Naive thymus-derived CD8-positive, alpha-beta T cell (primary cell): ENCODE measurements at places on chromosomes 16 and 17. TPM values are rescaled to one million over a fixed set of nuclear protein-coding genes. Genes with fewer than 3 reads are reported as not detected.

- peak; percentile 14 for DNase-seq
Measured at GRCh38 chr17:49557312-49558024, 18.2 kb upstream of the NXPH3 start.

- no peak for DNase-seq
Measured at GRCh38 chr17:40064971-40065768, 2.4 kb downstream of the THRA start.

DNA sequence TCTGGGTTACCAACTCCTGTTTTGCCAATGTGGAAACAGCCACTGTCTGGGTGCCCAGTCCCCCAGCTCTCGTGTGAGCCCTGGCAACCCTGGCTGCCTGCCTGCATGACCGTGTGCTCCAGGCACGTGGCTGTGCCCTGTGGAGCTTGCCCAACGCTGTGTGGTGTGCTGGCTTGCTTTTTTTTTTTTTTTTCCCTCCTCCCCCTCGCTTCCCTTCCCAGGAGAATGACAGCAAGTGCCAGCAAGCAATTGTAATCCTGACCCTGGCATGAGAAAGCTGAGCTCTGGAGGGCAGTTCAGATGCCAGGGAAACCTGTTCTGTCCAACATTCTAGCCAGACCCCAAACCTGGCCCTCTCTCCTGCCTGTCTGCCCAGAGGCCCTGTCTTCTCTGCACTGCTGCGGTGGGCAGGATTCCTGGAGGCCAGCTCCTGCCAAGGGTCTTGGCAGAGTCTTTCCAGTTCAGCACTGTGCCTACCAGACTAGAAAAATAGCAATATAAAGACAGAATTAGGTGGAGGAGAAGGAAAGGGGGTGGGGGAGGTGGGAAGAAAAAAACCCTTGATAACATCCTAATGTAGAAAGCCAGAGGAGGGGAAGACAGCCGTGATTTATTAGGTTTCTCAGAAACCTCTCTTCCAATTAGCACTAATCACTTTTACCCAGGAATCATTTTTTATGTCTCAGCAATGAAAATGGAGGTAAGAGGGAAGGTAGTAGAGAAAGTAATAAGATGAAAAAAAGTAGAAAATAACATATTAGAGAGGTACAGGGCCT, 9.0 kb downstream of the HLF start:
- DNase-seq = no peak

GRCh38 chr16:86676254-86676670, 97.9 kb downstream of the FOXL1 start:
- no peak for DNase-seq

DNA sequence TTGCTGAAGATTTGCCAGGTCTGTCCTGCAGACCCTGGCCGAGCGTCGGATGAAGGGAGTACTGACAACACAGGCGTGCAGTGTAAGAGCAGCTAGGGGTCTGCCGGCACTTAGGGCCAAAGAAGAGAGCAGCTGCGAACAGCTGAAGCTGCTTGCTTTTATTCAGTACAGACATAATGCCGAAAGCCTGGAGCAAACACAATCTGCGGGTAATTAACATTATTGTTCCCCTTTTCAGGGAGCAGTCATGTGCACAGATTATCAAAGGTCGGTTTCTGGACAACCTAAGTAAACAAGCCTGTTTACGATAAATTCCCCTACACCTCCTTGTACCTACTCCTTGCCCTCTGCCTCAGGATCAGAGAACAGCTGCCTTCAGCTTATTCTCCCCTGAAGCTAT, 12.0 kb upstream of the KRT23 start:
- DNase-seq = no peak

DNA sequence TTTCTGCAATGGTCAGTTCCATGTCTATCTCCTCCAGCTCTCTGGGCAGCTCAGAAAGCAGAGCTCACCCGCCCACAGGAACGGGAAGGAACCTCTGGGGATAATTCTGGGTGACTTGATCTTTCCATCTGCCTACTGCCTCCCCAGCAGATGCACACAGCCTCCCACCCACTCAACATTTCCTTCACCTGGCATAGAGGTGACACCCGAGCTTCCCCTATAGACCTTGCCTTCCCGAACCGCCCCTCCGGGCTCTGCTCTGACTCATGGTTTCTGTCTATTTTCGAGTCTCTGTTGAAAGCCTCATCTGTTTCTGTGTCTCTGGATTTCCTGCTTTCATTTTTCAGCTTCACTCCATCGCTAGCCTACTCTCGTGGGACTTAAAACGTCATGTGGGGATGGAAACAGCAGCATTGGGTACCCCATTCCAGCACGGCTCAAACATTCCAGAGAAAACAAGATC, 11.4 kb downstream of the GGA3 start:
- DNase-seq = no peak

The KRTAP4-6 gene
- polyA plus RNA-seq = not detected

The CD300LB gene
- polyA plus RNA-seq = not detected
